ENCODE measurements at places on chromosomes 6 and 20. TPM values are rescaled to one million over a fixed set of nuclear protein-coding genes. Genes with fewer than 3 reads are reported as not detected.

DNA sequence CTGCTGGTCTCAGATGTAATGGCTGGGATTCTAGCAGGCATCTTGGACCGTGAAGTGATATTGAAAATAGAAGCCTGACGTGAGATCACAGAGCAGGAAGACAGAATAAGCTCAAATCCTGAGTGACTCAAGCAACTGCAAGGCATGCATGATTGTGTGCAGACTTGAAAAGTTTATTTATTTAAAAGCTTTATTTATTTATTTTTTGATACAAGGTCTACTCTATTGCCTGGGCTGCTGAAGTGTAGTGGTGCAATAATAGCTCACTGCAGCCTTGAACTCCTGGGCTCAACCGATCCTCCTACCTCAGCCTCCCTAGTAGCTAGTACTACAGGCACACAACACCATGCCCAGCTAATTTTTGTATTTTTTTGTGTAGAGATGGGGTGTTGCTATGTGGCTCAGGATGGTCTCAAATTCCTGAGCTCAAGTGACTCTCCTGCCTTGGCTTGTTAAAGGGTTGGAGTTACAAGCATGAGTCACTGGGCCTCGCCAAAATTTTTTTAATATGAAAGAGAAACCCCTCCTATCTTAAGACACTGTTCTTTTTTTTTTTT, 40.1 kb upstream of the RNF144B start:
- no peak overlapping the region for H3K4me3 ChIP-seq
- H3K27ac ChIP-seq: no peak overlapping the region
- DNase-seq: no peak
- no peaks in the 10 kb centered on the region for H3K36me3 ChIP-seq
- H3K4me1 ChIP-seq: no peaks in the 10 kb centered on the region

DNA sequence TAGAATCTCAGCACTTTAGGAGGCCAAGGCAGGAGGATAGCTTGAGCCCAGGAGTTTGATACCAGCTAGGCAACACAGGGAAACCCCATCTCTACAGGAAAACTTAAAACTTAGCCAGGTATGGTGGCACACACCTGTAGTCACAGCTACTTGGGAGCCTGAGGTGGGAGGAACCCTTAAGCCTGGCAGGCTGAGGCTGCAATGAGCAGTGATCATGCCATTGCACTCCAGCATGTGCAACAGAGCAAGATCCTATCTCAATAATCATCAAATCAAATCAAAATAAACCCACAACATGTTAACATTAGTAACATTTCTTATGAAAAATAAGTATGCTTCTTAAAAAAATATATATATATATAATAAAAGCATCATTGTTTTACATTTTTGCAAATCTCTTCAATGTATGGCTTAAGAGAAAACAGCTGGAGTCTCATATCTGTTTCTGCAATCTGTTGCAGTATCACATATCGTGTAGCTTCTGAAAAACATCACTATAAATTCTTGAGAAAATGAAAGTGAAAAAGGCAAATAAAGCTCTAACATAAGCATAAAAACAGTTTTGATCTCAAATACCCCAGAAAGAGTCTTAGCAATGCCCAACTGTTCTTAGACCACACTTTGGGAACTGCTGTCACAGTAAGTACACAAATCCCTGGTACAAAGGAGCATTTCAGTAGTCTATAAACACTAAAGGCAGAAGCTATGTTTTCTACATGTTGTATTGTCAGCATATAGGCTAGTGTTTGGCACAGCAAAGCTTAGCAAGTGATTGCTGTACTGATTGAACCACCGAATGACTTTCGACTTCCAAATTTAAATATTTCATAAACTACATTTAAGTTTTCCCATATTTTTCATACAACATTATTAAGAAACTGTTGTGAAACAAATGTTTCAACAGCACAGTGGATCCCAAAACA, 8.0 kb downstream of the MMUT start:
- H3K36me3 ChIP-seq: no peaks in the 10 kb centered on the region
- no peak for DNase-seq
- no peak overlapping the region for H3K27ac ChIP-seq
- H3K4me1 ChIP-seq: no peaks in the 10 kb centered on the region
- H3K4me3 ChIP-seq: no peak overlapping the region

Gene SUMO4
- 0.24 TPM for polyA plus RNA-seq

- DNase-seq: no peak
- no peaks in the 10 kb centered on the region for H3K27me3 ChIP-seq
- H3K4me1 ChIP-seq: no peaks in the 10 kb centered on the region
- no peak overlapping the region for H3K27ac ChIP-seq
Observed at GRCh38 chr6:45185403-45186251, 142.5 kb upstream of the RUNX2 start.

GRCh38 chr20:24746351-24746685, 202.8 kb upstream of the CST7 start:
- H3K4me3 ChIP-seq: no peak overlapping the region
- H3K4me1 ChIP-seq: no peaks in the 10 kb centered on the region
- H3K27ac ChIP-seq: no peak overlapping the region
- H3K36me3 ChIP-seq: no peaks in the 10 kb centered on the region
- DNase-seq: no peak
- no peaks in the 10 kb centered on the region for H3K27me3 ChIP-seq

DNA sequence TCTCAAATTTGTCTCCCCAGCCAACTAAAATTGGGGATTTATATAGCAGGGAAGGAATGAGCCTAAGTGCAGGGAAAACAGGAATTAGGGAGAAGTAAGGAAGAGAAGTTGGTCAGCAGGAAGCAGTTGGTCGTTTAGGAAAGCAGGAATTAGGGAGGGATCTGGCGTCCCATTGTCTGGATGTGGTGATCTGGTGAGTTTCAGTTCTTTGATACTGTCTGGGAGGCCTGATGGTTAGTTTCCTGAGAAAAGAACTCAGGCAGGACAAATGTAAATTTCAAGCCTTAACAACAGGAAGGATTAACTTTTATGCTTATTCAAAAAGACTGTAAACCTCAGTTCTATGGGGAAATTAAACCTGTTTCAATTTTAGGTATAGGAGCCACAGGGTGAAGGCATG, 116.2 kb upstream of the PRL start:
- no peaks in the 10 kb centered on the region for H3K27me3 ChIP-seq
- no peak overlapping the region for H3K27ac ChIP-seq
- H3K4me3 ChIP-seq: no peak overlapping the region
- H3K36me3 ChIP-seq: no peaks in the 10 kb centered on the region
- no peak for DNase-seq
- H3K4me1 ChIP-seq: no peaks in the 10 kb centered on the region

GRCh38 chr20:61307686-61308476, 55.8 kb downstream of the CDH4 start:
- H3K4me1 ChIP-seq: no peaks in the 10 kb centered on the region
- no peak overlapping the region for H3K4me3 ChIP-seq
- H3K27ac ChIP-seq: no peak overlapping the region
- no peak for DNase-seq

DNA sequence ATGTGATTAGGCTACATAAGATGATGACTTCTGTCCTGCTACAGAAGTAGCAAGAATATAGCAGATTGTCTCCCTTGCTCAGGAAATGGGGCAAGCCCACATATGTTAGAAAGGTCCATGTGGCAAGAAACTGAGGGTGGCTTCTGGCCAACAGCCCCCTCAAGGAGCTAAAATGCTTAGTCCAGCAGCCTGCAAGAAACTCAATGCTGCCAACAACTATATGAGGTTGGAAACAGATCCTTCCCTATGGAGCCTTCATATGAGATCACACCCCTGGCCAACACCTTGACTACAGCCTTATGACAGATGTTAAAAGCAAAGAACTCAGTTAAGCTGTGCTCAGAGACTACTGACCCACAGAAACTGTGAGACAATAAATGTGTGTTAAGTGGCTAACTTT, 22.1 kb downstream of the PTPRT start:
- no peaks in the 10 kb centered on the region for H3K27me3 ChIP-seq
- no peak for DNase-seq
- no peak overlapping the region for H3K4me3 ChIP-seq
- H3K4me1 ChIP-seq: no peaks in the 10 kb centered on the region

DNA sequence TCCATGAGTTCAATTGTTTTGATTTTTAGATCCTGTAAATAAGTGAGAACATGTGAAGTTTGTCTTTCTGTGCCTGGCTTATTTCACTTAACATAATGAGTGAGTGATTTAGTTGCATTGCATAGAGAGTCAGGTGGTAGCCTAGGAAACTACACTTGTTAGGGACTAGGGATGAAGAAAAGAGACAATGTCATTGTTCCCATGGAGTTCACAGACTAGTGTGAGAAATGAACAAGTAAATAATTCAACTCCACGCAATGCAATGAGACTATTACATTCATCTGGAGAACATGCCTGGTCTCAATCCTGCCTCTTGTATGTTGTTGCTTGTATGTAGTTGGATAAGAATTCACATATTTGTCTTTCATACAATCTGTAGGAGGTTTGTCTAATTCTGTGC, 76.3 kb upstream of the B3GAT2 start:
- H3K4me3 ChIP-seq: no peak overlapping the region
- no peak for DNase-seq
- no peaks in the 10 kb centered on the region for H3K36me3 ChIP-seq
- no peak overlapping the region for H3K27ac ChIP-seq

Gene PAK5
- polyA plus RNA-seq: 0.56 TPM

DNA sequence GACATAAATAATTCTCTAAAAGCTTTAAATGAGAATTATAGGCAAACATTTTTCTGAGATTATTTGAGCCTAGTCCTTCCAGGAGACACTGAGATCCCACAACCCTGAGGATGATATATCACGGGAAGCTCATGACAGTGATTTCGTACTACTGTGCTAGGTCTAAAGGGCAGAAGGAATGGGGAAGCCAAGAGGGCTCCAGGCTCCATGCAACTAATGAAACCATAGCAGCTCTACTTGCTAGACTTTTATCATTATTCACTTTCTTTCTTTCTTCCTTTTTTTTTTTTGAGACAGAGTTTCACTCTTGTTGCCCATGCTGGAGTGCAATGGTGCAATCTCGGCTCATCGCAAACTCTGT, 57.3 kb upstream of the SGK1 start:
- no peaks in the 10 kb centered on the region for H3K36me3 ChIP-seq
- no peak overlapping the region for H3K27ac ChIP-seq

DNA sequence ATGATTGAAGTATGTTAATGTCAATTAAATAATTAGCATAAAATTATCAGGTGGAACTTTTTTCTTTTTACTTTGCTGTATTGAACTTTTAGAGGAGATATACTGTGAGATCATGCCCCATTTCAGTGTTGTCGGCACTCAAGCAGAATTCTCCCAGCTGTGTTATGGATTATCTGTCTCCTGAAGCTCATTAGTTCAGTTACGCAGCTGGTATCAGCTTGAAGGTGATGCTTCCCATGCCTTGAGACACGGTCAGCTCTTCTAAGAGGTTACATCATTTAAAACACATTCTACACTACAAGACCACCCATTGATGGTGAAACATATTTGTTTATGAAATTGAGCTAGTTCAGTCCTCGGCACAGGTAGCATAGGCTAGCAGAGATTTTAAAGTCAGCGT, 68.9 kb upstream of the PHACTR2 start:
- no peak overlapping the region for H3K4me3 ChIP-seq
- no peak for DNase-seq
- H3K27me3 ChIP-seq: no peaks in the 10 kb centered on the region

DNA sequence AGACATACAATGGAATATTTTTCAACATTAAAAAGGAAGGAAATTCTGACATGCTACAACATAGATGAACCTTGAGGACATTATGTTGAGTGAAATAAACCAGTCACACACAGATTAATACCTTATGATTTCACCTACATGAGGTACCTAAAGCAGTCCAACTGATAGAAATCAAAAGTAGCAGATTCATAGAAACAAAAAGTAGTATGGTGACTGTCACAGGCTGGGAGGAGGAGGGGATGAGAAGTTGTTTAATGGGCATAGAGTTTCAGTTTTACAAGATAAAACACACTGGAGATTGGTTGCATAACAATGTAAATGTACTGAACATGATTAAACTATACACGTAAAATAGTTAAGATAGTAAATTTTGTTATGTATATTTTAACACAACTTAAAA, 48.5 kb upstream of the OLIG3 start:
- no peak overlapping the region for H3K27ac ChIP-seq
- no peaks in the 10 kb centered on the region for H3K27me3 ChIP-seq
- H3K36me3 ChIP-seq: no peaks in the 10 kb centered on the region
- no peaks in the 10 kb centered on the region for H3K4me1 ChIP-seq
- H3K4me3 ChIP-seq: no peak overlapping the region

GRCh38 chr20:4038676-4039370, 23.5 kb upstream of the RNF24 start:
- H3K4me1 ChIP-seq: peaks cover 20% of the 10 kb centered on the region
- no peaks in the 10 kb centered on the region for H3K27me3 ChIP-seq
- no peak for DNase-seq
- peak overlapping the region; percentile 78 for H3K27ac ChIP-seq
- H3K4me3 ChIP-seq: no peak overlapping the region
- H3K36me3 ChIP-seq: no peaks in the 10 kb centered on the region

GRCh38 chr6:143333081-143333480, 117.4 kb downstream of the ADAT2 start:
- H3K27me3 ChIP-seq: no peaks in the 10 kb centered on the region
- H3K4me1 ChIP-seq: no peaks in the 10 kb centered on the region
- no peak for DNase-seq
- H3K36me3 ChIP-seq: no peaks in the 10 kb centered on the region
- no peak overlapping the region for H3K4me3 ChIP-seq

Gene PPP1R3G
- polyA plus RNA-seq: 0.18 TPM

DNA sequence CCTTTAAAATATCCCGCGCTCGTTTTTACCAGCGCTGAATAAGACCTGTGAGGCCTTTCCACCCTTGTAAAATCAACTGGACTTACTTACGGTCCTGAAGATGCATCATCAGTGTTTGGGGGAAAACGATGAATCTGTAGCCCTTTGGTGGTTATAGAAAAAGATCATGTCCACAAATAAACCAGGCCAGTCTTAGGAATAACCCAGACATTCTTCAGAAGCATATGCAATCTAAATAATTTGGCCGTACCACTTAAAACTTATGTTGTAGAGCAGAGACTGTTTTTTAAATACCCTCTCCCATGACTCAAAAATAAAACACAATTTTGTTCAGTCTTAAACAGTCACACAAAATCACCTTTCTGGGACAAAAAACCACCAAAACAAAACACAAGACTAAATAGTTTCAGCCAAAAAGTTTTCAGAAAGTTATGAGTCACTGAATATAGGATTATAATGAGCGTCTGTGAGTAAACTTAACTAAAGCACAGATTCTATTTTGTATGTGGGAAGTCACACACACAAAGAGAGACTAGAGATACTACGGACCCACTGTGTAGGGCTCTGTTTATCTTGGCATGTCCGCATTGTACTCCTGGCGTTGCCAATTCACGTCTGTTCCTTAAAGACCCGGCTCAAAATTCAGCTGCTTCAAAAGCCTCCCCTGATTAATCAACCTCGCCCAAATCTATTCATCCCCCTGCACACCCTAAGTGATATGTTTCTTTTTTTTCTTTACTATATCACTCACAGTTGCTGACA, 26.5 kb upstream of the SMOC2 start:
- no peaks in the 10 kb centered on the region for H3K36me3 ChIP-seq
- H3K4me3 ChIP-seq: no peak overlapping the region
- peak overlapping the region; percentile 44 for H3K27ac ChIP-seq
- peaks cover 15% of the 10 kb centered on the region for H3K4me1 ChIP-seq
- DNase-seq: no peak
- H3K27me3 ChIP-seq: peaks cover 5% of the 10 kb centered on the region

Measured in hepatocyte (in vitro differentiated cells).